ENCODE measurements at places on chromosomes 4 and X.

- no peak for DNase-seq
Measured at GRCh38 chr4:40629401-40630334, at the start of gene RBM47. TSS of gene RBM47 (minus strand) at chr4:40629864. CDS start at chr4:40438893, 190,971 bp downstream.

- no peak for DNase-seq
Measured at GRCh38 chrX:53732797-53733196, 46.3 kb upstream of the HUWE1 start.

- DNase-seq: no peak
Measured at GRCh38 chr4:140739971-140740370, 16.2 kb downstream of the TBC1D9 start.

GRCh38 chr4:7309636-7310390 is 117.5 kb downstream of the SORCS2 start:
- no peak for DNase-seq

- DNase-seq: no peak
Measured at GRCh38 chrX:43141885-43142284, 363.9 kb upstream of the PPP1R2C start.

DNA sequence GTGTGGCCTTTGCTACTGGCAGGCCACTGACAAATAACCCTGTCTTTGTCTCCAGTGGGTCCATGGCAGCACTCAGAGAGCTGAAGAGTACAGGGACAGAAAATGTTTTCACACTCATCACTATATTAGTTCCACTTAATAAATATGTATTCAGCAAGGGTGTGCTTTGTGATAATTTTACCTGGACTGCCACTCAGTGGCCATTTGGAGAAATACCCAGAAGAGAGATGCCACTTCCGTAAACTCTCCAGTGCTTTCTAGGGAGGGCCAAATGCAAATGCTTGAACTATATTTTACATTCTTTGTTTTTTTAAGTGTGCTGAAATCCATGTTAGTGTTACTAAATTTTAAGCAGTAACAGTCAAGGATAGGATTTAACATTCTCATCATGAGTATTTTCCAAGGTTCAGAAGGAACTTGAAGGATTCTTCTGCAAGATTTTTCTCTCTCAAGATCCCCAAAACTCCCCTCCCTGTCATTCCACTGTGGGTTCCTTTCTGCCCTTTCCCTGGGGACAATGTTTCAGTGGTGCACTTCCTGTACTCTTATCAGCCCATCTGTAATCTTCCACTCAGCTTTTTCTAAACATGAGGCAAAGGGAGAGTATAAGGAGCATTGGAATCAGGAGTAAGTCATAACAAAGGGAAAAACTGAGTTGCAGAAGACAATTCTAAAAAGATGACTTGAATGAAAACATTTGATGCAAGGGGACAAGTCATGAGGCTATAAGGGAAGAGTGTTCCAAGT is 46.0 kb downstream of the TFDP3 start:
- no peak for DNase-seq

DNA sequence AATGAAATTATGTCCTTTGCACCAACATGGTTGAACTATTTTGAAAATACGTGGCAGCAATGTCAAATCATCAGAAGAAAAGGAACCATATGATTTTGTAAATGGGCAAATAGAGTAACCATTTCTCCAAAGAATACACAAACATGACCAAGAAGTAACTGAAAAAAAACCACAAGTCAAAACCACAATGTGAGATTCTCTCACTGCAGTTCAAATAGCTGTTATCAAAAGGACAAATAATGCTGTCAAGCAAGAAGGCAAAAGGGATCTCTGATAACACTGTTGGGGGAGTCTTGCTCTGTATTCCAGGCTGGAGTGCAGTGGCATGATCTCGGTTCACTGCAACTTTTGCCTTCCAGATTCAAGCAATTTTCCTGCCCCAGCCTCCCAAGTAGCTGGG is 280.8 kb upstream of the ZCCHC13 start:
- DNase-seq: no peak

DNA sequence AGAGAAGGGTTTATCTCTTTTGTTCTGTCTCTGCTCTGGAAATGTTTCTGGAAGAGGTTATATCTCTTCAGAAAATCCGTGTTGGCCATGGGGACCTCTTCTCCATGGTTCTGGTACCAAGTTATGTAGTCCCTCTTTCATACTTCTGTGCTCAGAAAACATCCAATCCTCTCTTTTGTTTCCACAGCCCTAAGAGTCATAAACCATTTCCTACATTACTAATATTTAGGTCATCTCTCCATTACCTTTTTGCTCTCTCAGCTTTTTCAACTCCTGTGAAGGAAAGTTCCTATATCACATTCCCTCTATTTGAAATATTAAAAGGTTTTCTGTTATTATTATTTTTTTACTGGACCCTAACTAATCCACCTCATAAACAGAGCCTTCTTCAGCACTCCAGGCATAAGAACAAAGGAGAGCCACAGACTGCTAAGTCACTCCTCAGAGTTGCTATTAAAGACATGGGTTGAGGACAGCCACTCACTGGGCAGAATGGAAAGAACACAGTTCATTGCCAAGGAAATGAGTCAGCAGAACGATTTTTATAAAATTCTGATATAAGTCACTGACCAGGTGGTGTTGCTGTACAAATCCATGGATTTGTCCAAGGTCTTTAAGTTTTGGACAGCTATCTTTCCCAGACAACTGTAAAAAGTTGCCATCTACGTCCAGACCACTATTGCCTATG is 122.4 kb upstream of the NPY2R start:
- DNase-seq: no peak

DNA sequence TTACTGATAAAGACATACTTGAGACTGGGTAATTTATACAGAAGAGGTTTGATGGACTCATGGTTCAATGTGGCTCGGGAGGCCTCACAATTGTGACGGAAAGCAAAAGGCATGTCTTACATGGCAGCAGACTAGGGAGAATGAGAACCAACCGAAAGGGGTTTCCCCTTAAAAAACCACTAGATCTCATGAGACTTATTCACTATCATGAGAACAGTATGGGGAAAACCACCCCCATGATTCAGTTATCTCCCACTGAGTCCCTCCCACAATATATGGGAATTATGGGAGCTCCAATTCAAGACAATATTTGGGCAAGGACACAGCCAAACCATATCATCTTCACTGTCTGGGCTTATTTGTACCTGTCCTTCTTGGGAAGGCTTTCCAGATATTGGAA is 22.8 kb upstream of the MUC7 start:
- DNase-seq: no peak

- no peak for DNase-seq
Measured at GRCh38 chrX:106203315-106203714, 35.2 kb downstream of the PWWP3B start.

DNA sequence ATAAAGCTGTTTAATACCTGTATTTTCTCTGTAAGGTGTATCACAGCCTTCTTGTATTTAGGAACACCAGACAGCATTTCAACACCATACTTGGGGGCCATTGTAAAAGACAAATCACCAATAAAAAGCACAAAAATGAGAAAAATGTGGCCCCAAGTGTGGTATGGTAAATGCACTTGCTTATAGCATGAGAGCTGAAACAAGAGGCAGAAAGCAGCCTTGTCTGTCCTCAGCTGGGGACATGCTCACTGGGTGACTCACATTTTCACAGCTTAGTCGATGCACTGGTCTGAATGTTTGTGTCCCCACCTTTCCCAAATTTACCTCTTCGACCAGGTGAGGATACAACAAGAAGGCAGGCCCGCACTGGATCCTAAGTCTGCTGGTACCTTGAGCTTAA is 639.7 kb upstream of the AGA start:
- no peak for DNase-seq

GRCh38 chrX:153226344-153227185 is 47.5 kb downstream of the MAGEA1 start:
- no peak for DNase-seq

DNA sequence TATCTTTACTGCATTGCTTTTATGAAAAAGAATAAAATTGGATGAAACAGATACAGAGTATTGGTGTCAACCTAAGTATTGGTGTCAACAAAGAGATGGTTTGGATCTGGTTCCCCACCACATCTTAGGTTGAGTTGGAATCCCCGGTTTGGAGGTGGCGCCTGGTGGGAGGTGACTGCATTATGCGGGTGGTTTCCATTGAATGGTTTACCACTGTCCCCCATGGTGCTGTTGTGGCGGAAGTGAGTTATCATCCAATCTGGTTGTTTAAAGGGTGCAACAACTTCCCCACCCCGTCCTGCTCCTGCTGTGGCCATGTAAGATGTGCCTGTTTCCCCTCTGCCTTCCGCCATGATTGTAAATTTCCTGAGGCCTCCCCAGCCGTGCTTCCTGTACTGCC is 52.8 kb upstream of the CD99 start:
- DNase-seq: no peak

GRCh38 chr4:41339812-41340809 is 83.4 kb downstream of the UCHL1 start:
- no peak for DNase-seq

- DNase-seq: no peak
Measured at GRCh38 chrX:7024850-7025249, 122.7 kb upstream of the STS start.

GRCh38 chr4:1021386-1022050 is 10.1 kb downstream of the FGFRL1 start:
- no peak for DNase-seq
